ENCODE measurements at places on chromosomes 11 and 22. TPM values are rescaled to one million over a fixed set of nuclear protein-coding genes. Genes with fewer than 3 reads are reported as not detected.

Gene PLAAT5
- not detected for total RNA-seq

Gene ZNF214
- total RNA-seq: 2.9 TPM

Gene SPTBN2
- 27.3 TPM for total RNA-seq

Gene OR4C6
- not detected for total RNA-seq

Gene ASPHD2
- 1.8 TPM for total RNA-seq

Gene GRAMD1B
- total RNA-seq: 18.3 TPM

Data from melanocyte of skin (primary cell).